ENCODE measurements at places on chromosomes 7 and 10. TPM values are rescaled to one million over a fixed set of nuclear protein-coding genes. Genes with fewer than 3 reads are reported as not detected.
A peak's percentile ranks its signal among the peaks of the same experiment; 100 is the strongest.

COPS6 gene
- 59.9 TPM for total RNA-seq

DNA sequence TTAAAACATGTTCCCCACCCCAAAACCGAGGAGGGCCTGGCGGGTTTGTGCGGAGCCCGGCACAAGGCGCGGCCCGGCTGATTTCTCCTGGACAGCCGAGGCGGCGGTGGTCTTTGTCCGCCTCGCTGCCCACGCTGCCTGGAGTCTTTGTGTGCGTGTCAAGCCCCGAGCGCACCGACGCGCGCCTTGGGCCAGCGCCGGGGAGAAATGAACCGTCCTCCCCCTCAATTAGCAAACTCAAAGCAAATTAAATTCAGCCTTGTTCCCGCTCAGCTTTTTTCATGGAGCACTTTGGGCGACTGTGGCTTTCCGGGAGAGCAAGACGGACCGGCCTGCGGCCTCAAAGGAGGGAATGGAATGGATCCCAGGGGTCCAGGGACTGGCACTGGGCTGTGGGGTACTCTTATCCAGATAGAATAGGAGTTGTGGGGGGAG, 4.1 kb downstream of the EMX2 start:
- peaks cover 22% of the 10 kb centered on the region for H3K27me3 ChIP-seq
- H3K36me3 ChIP-seq = no peaks in the 10 kb centered on the region
- peaks cover 47% of the 10 kb centered on the region for H3K4me1 ChIP-seq
- H3K4me3 ChIP-seq = no peak overlapping the region
- DNase-seq = no peak

- H3K27ac ChIP-seq = no peak overlapping the region
- H3K36me3 ChIP-seq = no peaks in the 10 kb centered on the region
- no peaks in the 10 kb centered on the region for H3K4me1 ChIP-seq
- no peak overlapping the region for H3K4me3 ChIP-seq
Observed at GRCh38 chr10:4914213-4914850, 48.9 kb upstream of the AKR1C1 start.

IMPDH1 gene
- 52.3 TPM for total RNA-seq

AKR1B1 gene
- total RNA-seq = 79.1 TPM

DNA sequence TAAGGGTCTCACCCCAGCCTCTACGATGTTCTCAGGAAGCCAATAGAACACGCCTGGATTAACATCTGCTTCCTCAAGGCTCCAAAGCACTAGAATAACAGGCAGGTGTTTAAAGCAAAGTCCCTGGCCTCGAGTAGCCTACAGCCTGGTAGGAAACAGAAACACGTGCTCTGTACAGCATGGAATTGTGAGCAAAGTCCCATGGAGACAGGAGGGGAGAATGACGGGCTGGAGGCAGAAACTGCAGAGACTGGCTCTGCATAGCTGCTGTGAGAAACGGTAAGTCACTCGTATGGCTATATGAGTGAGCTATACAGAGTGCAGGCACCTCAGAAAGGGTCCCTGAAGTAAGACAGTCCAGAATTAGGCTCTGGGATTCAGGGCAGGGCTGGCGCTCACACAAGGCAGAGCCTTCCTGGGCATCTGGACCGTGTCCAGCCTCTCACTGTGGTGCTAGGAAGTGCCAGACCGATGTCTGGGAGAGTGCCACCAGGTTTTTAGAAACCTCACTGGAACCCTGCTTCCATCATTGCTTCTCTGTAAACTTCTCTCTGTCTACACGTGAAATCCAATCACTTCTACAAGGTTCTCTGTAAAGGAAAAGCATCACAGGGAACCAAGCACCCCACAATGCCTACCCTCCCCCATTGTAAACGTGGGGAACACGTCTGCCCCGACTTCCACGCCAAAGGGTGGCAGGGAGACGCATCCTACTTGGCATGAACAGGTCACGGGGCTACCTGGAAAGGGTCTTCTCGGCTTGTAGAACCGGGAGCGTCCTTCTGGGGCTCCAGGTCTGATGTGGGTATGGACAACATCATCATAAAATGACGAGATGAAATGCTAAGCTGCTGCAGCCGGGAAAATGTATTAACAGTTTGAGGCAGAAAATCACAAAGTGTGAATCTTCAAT, 38.8 kb upstream of the SHH start:
- H3K36me3 ChIP-seq = no peaks in the 10 kb centered on the region
- H3K27ac ChIP-seq = no peak overlapping the region
- no peaks in the 10 kb centered on the region for H3K27me3 ChIP-seq
- no peaks in the 10 kb centered on the region for H3K4me1 ChIP-seq

PAPOLB gene
- total RNA-seq = not detected

ANXA8 gene
- total RNA-seq = 135 TPM

- H3K4me3 ChIP-seq = no peak overlapping the region
- H3K27ac ChIP-seq = no peak overlapping the region
- no peaks in the 10 kb centered on the region for H3K27me3 ChIP-seq
- DNase-seq = no peak
Observed at GRCh38 chr10:50517626-50518025, 106.1 kb downstream of the SGMS1 start.

DNA sequence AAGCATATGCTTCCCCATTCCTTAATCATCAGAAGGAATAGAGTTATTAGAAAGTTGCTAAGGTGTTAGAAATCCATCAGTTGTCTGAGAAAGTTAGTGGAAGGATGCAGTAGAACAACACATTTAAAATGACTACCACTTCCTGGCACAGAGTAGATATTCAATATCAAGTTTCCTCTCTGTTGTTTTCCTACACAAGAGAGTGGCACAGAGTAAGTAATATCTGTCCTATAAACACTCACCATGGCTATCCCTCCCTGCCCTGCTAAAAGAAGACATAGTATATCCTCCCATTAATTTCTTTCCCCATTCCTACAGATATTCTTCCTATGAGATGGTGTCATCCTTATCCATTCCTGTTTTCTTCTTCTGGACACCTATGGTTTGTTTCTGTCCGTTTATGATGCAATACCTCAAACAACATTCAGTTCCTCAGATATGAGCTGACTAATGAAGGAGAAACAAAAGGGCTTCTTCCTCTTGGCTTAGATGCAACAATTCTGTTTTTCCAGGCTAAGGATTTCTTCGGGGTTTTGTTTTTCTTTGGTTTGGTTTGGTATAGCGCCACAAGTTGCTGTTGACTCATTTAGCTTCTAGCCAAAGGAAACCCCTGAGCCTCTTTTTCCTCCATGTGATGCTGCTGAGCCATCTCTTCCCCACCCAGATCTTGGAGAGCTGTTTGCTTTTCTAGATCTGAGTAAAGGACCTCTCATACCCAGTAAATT, 32.9 kb upstream of the BPGM start:
- H3K4me1 ChIP-seq = peaks cover 38% of the 10 kb centered on the region
- no peaks in the 10 kb centered on the region for H3K27me3 ChIP-seq
- H3K4me3 ChIP-seq = no peak overlapping the region
- DNase-seq = no peak
- peak overlapping the region; percentile 74 for H3K27ac ChIP-seq

ADAP1 gene
- total RNA-seq = 4.2 TPM

DNA sequence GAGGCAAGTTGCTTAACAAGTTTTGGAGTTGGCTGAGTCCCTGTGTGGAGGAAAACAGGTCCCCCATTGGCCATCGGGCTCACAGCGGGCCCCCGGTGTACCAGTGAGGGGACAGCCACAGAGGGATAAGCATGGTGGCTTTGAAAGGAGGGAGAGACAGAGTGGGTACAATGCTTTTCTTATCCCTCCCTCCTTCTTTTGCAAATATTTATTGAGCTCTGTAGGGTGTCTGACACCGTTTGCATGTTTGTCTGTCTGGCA, 2.8 kb downstream of the HTRA1 start:
- H3K4me3 ChIP-seq = no peak overlapping the region
- H3K36me3 ChIP-seq = no peaks in the 10 kb centered on the region
- no peaks in the 10 kb centered on the region for H3K27me3 ChIP-seq
- H3K4me1 ChIP-seq = peaks cover 37% of the 10 kb centered on the region
- peak overlapping the region; percentile 93 for H3K27ac ChIP-seq

DNA sequence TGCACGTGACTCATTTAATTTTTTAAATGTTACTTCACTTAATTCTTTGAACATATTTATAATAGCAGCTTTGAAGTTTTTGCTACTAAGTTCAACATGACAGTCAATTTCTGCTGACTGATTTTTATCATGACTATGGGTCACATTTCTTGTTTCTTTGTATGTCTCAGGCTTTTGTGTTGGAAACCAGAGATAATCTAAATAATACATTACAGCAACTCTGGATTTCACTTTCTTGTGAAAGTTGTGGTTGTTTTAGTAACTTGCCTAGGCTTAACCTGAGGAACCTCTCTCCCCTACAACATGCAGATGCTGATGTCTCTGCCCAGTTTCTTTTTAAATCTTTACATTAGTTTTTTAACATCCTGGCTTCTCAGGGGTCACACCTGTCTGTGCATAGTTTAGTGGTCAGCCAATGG, 180.8 kb downstream of the CCDC71L start:
- peaks cover 10% of the 10 kb centered on the region for H3K4me1 ChIP-seq
- no peak overlapping the region for H3K4me3 ChIP-seq
- no peaks in the 10 kb centered on the region for H3K36me3 ChIP-seq
- DNase-seq = no peak
- no peaks in the 10 kb centered on the region for H3K27me3 ChIP-seq

GRCh38 chr10:5504146-5505072, 5.0 kb upstream of the CALML5 start:
- H3K27me3 ChIP-seq = no peaks in the 10 kb centered on the region
- no peak overlapping the region for H3K27ac ChIP-seq
- H3K36me3 ChIP-seq = no peaks in the 10 kb centered on the region
- DNase-seq = no peak

DNA sequence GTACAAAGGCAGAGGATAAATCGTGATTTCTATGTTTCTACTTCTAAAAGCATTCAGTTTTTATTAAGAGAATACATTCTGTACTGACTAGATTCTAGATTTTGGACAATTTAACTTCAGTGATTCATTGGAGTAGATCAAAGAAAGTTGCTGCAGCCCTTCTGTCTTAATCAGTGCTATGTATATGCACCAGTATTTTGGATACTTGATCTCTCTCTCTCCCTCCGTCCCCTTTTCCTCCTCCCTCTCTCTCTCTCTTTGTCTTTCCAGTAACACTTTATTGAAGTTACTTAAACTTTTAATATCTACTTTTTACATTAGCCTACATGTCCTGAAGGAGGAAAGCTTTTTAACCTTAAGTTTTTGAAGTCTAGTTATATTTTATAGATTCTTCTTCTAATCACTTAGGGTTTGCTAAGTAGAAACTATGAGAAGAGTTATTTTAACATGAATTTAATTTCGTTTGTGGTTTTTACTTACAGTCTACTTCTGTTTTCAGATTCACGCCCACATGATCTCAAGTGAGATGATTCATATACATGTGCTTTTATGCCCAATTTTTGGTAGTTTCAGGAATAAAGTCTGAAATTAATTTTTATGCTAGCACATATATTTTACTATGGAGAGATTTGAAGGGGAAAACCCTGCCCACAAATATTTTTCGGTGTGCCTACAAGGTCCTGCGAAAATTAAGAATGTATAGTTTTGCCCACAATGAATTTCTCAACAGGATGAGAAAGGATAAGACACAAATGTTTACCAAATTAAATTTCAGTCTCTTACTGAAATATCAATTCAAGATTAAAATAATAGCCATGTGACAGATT, 9.1 kb downstream of the MDFIC start:
- no peaks in the 10 kb centered on the region for H3K36me3 ChIP-seq
- no peak overlapping the region for H3K27ac ChIP-seq
- no peak for DNase-seq
- no peak overlapping the region for H3K4me3 ChIP-seq
- no peaks in the 10 kb centered on the region for H3K27me3 ChIP-seq

DNA sequence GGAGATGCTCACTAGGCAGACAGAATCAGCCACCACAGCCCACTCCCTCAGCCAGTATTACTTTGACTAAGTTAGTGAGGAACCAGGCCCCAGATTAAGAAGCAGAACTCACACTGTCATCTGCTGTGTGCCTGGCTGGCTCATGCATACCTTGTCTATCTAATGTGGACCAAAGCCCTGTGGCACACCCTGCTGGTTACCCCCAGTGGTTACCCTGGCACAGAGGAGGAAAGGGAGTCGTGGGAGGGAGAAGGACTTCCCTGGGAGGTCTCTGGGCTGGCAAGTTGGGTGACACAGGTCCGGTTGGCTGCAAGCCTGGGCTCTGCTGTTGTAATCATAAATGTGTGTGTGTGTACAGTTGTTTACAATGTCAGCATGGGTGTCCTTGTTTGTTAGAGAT, 7.5 kb upstream of the SH2D4B start:
- H3K4me3 ChIP-seq = no peak overlapping the region
- no peaks in the 10 kb centered on the region for H3K36me3 ChIP-seq
- H3K4me1 ChIP-seq = peaks cover 23% of the 10 kb centered on the region

PKD2L1 gene
- not detected for total RNA-seq

Measured in vagina (tissue), 2 donors.